ENCODE measurements at places on chromosomes 2 and 18. TPM values are rescaled to one million over a fixed set of nuclear protein-coding genes. Genes with fewer than 3 reads are reported as not detected.

PAX8 gene
- under 0.01 TPM for total RNA-seq

C2orf80 gene
- 38.3 TPM for total RNA-seq

BBS5 gene
- total RNA-seq: 12.6 TPM

LRRTM4 gene
- 46.1 TPM for total RNA-seq

ALLC gene
- under 0.01 TPM for total RNA-seq

RAD51AP2 gene
- 0.82 TPM for total RNA-seq
